Activated naive CD8-positive, alpha-beta T cell treated with anti-CD3 and anti-CD28 coated beads for 36 hours (primary cell): ENCODE measurements at places on chromosomes 11 and 22. TPM values are rescaled to one million over a fixed set of nuclear protein-coding genes. Genes with fewer than 3 reads are reported as not detected.

Gene PNPLA3
- 0.52 TPM for total RNA-seq

DNA sequence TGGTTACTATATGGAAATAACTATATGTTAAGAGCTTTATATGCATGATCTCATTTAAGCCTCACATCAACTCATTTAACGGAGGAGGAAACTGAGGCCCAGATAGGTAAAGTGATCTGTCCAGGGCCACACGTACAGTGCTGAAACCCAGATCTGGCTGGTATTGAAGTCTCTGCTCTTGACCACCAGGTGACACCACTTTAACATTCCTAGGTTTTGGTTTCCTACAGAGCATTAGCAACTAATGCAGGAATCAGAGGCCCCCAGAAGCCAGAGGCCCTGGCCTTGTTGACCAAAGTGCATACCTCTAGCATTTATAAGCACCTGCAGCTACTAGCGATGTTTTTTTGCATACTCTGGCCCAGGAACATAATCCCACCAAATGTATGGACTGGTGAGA is 12.9 kb upstream of the LIMK2 start:
- DNase-seq: no peak

Gene YPEL1
- 0.72 TPM for total RNA-seq

DNA sequence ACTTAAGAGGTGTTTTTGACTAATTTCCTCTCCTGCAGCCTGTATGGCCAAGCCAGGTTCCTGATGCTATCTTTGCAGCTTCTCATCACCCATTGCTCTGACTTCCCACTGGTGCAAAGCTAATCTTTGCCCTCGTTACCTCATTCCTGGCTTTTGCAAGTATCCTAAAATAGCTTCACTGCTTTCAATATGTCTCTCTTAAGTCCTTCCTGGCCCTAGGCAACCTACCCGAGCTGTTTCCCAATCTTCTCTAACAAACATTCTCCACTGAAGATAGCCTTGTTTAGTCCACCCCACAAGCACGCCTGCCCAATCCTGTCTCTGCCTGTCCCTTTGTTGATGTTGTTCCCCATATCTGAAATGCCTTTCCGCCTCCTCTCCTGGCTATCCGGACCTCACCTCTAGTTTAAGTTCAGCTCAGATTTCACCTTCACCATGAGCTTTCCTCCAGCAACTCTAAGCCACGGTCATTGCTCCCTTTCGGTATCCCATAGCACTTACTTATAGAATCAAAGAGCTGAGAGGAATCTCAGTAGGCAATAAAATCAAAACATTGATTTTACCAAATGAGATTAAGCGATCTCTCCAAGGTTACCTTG is 30.1 kb upstream of the CECR2 start:
- no peak for DNase-seq

Gene UCP3
- total RNA-seq: 0.89 TPM

- no peak for DNase-seq
Measured at GRCh38 chr11:121110871-121111724, 10.1 kb downstream of the TECTA start.

DNA sequence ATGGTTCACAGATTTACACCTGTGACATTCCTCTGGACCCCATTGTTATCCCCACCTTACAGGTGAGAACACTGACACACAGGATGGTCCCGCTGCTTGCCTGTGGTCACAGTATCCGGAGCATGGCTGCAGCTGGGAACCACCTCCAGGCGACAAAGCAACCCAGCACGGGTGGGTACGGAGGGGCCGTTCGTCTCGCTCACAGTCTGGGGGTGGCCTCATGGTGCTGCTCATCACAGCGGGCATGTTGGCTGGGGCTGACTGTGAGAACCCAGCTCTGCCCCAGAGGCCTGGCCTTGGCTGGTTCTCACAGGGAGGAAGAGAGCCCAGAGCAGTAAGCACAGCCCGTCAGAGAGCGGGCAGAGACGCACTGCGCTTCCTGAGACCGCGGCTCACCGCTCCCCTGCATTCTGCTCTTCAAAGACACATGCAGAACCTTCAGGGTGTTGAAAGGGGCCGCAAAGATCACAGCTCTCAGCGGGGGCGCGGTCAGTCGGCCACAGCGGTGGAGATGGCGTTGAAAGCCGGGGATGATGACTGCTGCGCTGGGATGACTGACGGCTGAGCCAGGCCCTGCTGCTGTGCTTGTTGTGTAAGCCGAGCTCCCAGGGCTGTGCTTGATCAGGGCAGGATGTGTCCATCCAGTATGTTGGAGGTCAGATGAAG is 423.0 kb downstream of the BRD1 start:
- DNase-seq: no peak

Gene SLCO2B1
- total RNA-seq: not detected

GRCh38 chr22:30245985-30246813 is at the start of gene LIF:
TSS of gene LIF (minus strand) at chr22:30246759. CDS start at chr22:30246695, 64 bp downstream.
- peak; percentile 79 for DNase-seq

DNA sequence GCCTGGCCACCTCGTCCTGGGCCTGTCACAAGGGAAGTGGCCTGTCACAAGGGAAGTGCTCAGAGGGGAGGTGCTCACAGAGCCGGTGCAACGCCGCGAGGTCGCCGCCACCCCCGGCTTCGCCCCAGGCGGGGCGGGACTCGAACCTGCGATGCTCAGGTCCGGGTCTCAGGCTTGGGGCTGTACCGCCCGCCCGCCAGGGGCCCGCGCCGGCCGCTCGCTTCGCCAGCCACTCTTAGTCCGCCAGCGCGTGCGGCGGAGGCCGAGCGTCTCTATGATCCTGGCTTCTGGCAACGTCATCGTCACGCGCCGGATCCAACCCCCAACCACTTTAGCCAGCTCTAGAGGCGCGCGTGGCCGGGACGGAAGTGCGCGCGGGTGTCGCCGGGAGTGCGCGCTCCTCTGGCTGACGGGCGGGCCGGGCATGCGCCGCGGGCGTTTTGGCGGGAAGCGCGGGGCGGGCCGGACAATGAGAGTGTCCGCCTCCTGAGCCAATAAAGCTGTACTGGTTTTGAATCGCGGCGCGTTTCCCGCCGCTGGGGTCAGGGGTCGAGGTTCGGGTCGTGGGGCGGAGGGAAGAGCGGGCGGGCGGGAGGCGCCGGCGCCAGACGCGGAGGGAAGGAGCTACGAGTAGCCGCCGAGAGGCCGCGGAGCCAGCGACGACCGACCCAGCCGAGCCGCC is at the start of gene TRMT2A:
TRMT2A (minus strand) TSS at position 276 of the 682 bp plus-strand sequence. CDS start 320 bp downstream, outside the sequence.
- peak; percentile 99 for DNase-seq

GRCh38 chr11:43545610-43546009 is 134.9 kb upstream of the HSD17B12 start:
- no peak for DNase-seq

DNA sequence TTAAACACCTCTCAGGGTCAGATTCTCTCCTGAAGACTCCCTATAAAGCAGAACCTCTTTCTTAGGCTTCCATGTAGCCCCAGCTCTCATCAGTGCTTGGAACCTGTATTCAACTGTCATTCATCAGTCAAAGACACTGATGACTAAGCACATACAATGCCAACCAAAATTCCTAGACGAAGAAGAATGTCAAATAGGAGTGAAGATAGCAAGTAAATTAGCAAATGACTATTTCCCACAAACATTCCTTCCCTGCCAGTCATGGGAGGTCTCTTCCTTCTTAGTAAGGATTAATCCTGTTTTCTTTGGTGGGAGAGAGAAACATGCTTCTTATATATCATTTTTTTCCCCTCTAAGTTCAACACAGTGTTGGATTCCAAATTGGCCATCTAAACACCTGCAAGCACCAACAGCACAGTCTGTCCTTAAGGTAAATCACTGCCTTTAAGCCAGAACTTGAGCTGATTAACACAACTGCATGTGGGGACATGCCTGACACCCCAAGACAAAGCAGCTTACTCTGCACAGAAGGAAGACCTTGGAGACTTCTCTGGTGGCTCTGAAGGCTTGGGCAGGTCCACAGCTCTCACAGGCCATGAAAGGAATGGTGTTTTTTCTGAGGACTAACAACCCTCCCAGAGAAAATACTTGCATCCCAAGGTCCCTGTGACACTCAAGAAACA is 47.5 kb upstream of the ME3 start:
- DNase-seq: no peak

DNA sequence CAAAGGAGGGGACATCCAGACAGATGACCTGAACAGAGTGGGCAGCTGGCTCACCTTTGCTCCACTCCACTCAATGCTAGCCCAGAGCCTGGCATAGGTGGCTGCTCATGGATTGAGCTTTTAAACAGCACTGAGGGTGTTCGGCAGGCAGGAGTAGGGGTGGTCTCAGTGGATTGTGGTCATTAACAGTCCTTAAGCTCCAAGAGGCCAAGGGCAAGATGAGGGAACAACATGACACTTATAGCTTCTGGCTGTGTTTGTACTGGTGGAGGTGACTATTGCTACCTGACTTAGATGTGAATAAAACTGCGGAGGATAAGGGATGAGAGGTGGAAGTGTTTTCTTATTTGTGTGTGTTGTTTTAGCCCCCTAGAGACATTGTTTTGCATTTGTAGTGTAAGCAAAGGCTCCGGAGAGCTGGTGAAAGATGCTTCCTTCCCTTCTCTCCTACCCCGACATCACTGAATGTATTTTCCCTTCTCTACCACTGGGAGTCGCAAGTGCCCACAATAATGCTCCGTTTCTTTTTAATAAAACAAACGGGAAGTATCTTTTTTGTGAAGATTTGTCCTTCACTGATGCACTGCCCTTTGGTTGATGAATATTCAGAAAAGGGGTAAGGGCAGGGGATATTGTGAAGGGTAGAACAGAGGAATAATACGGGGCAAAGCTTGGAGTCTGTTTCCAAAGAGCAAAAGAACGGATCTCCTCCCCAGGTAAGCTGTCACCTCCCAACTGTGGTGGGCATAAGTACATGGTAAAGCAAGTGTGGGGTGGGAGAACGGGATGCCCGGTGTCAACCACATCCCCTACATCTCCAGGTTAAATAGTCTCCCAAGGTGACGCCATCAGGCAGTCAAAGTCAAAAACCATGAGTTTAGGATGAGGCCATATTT is 27.5 kb upstream of the MTNR1B start:
- no peak for DNase-seq

DNA sequence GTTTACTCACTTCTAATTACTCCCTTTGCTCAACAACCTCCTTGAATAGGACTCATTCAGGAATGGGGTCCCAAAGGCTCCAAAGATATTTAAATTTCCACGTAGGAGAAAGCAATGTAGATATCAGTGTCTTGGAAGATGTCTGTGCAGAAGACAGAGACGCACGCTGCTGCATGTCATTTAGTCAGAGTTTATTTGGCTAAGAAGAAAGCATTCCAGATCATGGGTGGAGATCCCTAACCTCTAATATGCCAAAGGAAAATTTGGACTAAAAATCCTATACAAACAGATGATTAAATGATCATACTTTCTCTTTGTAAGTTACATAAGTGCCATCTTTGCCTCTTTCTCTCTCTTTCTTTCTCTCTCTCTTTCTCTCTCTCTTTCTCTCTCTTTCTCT is at the start of gene OR10D3:
OR10D3 (plus strand) TSS at position 278 of the 400 bp plus-strand sequence. CDS start 1,925 bp downstream, outside the sequence.
- no peak for DNase-seq

- no peak for DNase-seq
Measured at GRCh38 chr11:119684361-119685110, 44.5 kb downstream of the NECTIN1 start.

GRCh38 chr11:119361056-119361787 is 14.7 kb upstream of the MFRP start:
- DNase-seq: no peak

DNA sequence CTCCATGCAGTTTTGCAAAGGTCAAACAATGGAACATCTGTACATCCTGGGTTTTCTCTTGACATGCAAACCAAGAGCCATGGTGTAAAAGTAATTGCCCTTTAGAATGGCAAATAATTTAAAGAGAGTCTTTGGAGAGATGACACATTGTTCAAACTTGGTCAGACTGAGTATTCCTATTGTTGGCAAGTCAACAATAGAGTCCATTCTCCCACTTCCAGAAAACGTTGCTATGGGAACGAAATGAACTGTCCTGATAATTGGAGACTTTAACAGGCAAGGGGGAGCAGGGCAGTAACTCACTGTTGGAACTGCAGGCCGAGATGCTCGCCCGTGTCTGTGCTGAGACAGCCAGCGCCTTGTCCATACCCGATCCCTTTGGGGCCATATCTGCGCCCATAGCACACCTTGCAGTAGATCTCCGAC is 13.9 kb downstream of the CSRP3 start:
- no peak for DNase-seq

DNA sequence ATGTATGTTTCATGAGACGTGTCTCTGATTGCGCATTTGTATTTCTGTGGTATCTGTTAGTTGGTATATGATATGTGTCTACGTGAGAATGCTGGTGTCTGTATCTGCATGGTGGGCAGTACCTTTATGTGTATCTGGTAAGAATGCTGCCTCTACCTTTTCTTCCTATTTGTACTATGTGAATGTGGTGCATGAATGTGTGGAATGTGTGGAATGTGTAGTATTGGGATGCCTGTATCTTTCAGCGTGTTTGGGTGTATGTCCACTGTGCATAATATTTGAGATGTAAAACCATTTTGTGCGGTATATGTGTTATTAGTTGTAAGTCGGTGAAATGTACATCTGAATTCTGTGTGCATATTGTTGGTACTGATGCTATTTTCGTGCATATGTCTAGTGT is 2.3 kb upstream of the OR51E1 start:
- no peak for DNase-seq

Gene PATE4
- total RNA-seq: not detected

DNA sequence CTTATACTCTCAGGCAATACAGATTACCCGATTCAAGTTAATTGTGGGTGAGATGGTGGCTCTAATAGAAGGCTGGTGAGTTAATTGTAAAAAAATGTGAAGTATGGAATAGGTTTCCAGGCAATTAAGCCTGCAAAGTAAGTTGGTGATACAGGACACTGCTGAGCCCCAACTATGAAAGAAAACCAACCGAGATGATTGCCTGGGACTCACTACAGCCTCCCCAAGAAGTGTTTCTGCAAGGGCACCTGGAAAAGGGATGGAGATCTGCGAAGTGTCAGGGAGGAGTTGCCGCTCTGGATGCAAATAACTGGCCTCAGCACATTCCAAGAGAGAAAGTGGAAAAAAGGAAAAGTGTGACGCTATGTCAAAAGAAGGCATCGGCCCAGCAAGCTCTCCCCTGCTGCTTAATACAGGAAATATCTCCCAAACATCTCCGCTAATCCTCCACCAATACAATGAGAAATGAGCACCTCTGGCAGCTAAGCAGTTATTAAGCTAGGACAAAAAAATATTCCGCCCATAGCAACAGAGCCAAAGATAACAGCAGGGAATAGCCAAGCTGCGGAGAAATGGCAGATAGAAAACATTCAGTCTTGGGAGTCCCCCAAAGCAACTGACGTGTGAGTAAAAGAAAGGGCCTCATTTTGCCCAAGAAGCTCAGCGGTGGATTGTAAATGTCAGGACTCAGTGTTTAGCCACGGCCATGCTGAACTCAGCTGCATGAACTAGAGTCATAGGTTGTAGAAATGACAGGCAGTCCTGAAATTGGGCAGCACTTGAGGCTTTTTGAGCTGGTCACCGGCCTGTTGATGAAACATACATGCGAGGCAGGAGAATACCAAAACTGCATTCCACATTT is 133.7 kb downstream of the SNX19 start:
- no peak for DNase-seq

Gene MADD
- total RNA-seq: 50.9 TPM

Gene GRM5
- total RNA-seq: not detected

GRCh38 chr11:119664701-119665420 is 64.1 kb downstream of the NECTIN1 start:
- no peak for DNase-seq

Gene TANGO2
- total RNA-seq: 21.5 TPM

Gene KCNK4
- not detected for total RNA-seq

- no peak for DNase-seq
Measured at GRCh38 chr11:27933992-27934829, 173.7 kb downstream of the KIF18A start.
